ENCODE measurements at places on chromosomes 3 and 15.

GRCh38 chr3:66353039-66353438, 132.2 kb downstream of the SLC25A26 start:
- no peak for DNase-seq

DNA sequence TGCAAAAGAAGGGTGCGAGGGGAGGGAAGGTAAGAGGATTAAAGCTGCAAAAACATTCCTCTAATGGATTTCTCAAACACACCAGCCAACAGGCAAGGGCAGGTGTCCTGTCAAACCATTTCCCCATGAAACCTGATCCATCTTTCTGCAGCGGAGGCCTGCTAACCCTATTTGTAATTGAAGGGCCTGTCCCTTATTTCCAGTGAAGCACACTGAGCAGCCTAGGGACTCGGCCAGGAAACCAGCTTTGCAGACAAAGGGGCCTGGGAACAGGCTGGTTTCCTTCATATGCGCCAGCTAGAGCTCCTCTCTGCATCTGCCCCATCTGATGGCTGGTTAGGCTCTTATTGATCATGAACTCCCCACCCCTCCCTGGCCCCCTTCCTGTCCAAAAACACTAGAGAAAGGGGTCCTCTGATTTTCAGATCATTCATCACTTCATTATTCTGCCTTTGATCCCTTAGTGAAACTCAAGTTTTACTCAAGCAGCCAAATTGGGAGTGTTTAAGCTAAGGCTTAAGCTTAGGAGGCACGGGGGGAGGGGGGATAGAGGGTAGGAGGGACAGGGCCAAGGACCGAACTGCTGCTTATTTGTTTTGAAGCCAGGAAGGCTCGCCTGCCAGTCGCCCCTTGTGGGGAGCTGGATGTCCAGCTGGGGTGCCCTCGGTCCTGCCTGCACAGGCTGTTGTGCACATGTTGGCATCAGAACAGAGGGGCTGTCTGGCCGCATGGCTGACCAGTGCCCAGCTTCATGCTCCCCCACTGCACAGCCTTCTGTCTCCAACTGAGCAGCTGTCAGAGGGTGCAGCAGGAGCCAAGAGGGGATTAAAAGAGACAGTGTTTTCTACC, 53.1 kb downstream of the BOC start:
- no peak for DNase-seq

DNA sequence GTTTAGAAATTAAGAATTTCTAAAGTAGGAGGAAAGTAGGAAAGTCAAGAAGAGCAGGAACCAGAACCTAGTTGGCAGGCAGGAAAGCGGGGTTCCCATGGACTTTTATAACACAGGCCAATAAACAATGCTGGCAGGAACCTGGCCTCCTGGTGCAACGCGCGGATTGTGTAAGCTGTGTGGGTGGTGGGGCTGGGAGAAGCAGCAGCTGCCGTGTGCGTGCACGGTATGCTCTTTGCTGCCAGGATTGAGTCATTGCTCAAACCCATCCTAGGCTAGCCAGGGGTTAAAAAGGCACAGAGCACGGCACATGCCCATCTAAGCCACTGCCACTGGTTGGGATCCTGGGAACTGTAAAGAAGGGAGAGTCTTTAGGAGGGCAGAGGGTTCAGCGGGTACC, 209.9 kb upstream of the RGMA start:
- DNase-seq: no peak

DNA sequence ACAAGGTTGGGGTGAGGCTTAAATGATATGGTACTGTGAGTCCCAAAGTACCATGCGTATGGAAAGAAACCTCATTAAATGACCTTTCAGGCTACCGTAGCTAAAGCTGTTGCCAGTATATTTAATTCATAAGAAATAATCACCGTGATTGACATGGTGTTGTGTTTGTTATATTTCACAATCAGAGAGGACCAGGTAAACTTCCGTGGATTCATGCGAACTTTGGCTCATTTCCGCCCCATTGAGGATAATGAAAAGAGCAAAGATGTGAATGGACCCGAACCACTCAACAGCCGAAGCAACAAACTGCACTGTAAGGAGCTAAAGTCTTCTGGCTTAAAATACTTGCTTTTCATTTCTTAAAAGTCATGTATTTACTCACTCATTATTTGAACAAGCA, 31.5 kb downstream of the CHP1 start:
- DNase-seq: no peak

DNA sequence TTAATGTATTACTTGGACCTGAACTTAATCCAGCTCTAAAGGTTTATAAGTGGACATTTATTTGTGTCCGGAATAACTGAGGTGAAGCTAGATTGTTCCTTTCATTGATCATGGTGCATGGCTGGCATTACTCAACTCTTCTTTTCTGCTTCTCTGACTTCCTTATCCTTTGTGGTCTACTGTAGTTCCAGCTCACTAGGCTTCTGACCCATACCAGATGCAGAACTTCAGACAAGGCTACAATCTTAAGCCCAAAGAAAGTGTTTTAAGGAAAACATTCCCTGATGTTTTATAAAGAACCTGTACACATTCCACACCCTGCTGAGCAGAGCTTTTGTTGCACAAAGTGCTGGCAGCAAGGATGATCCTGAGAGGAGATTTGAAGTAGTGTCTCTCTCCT, 250.8 kb upstream of the TGFBR2 start:
- DNase-seq: no peak

- DNase-seq: no peak
Observed at GRCh38 chr3:11226042-11226370, 46.2 kb upstream of the ATG7 start.

DNA sequence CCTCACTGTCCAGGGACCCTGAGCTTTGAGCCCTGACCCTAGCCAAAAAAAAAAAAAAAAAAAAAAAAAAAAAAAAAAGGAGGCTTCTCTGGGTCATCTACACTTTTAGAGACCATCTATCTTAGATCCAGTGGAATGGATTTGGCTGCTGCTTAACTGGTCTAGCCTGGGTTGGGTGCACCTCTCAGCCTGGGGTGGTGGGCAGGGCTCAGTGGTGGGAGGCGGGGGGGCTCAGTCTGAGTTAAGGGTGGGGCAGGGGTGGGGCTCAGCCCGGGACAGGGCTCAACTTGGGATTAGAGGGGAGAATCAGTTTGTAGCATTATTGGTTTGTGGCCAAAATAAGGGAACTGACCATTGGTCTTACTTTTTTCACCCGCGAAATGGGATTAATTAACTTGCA, 139.2 kb downstream of the TPRA1 start:
- no peak for DNase-seq

GRCh38 chr3:31615071-31615875, 82.5 kb downstream of the STT3B start:
- DNase-seq: no peak

- no peak for DNase-seq
Observed at GRCh38 chr3:145716519-145716918, 444.5 kb downstream of the PLOD2 start.

DNA sequence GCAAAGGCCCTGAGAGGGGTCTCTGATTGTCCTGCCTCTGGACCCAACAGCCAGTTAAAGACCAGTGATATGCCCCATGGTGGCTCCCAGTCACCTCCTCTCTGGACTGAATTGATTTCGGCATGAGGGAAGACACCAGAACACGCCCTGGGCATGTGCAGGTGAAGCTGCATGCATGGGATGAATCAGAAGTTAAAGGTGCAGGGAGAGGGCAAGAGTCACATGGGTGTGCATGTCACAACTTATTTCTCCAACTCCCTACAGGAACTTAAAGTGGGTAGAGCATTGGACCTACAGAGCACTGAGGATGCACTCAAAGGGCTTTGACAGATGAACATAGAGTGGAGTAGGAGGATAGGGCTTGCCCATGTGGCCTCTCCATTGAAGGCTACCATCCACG, 16.9 kb upstream of the RHCG start:
- DNase-seq: no peak

GRCh38 chr3:128072454-128073184, 20.4 kb downstream of the SEC61A1 start:
- DNase-seq: no peak

Measured in central memory CD4-positive, alpha-beta T cell (primary cell).